ENCODE measurements at places on chromosomes 5 and 9.

DNA sequence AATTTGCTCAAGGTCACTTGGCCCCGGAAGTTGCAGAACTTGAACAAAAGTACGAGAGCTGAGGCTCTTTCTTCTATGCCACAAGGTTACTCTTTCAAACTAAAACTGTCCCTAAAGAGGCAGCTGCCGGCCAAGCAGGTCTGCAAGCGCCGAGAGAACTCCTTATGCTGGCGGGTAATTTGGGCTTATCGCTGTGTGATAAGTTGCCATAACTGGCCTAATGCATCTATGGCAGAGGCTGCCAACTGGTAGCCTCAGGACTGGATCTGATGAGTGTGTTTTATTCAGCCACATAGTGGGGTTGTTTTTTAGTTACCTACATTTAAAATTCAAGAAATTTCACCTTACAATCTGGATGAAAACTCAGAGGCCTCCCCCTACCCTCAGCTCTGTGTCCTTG is 68.1 kb upstream of the SPOCK1 start:
- DNase-seq = no peak

DNA sequence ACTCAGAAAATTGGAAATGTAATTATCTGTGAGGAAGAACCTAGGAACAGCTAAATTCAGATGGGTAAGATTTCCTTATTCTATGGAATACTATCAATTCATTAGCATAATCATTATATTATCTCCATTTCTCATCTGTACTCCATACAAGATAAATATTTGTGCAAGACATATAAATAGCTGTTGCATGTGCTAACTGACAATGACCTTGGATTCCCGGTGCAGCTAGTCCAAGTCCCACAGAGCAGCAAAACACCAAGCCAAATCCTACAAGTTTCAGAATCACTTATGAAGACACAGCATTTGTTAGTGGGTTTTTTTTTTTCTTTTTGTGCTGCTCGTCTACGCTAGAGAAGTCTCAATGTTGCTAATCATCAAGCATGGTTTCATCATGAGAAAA is 64.8 kb downstream of the NUDT12 start:
- DNase-seq = no peak

GRCh38 chr9:93320591-93321219 is 130.8 kb upstream of the FAM120A start:
- no peak for DNase-seq

- no peak for DNase-seq
Measured at GRCh38 chr9:128390813-128391711, 19.9 kb downstream of the URM1 start.

DNA sequence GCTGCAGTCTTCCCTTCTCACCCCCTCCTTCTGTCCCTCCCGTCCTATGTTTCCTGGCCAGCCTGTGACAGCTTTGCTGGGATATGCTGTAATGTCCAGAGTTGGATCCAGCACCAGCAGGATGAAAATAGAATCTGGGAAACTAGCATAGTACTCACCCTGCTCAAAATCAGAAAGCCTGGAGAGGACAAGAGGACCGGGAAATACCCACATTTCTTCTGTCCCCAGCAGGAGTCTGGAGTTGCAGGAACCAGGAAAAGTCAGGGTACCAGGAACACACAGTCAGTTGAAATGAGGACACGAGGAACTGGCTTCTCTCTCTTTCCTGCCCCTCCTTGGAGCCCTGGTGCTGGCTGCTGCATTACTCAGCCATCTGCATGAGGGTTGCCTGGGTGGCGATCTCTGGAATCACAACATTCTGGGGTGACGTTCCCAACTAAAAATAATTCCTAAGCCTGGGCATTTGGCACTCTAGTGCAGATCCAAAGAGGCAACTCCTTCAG is 59.6 kb upstream of the NFIL3 start:
- DNase-seq = no peak

DNA sequence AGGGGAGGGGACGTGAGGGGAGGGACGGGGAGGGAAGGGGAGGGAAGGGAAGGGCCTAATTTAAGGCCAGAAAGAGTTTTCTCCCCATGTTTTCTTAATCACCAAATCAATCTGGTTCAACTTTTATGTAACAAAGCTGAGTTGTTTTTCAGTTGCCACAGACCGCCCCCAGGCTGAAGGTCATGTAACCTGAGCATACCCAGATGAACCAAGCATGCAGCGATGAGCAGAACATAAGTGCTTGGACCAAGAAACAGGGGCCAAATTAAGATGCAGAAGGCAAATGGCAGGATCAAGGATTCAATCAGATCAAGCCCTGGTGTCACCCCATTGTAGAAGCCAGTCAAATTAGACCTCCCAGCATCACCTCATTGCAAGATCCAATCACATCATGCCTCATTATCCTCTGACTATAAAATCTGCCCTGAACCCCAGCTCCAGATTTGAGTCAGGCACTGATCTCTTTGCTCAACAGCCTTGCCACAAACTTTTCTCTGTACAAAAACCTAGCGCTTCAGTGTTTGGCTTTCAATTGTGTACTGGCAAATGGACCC is 113.5 kb upstream of the TNPO1 start:
- peak; percentile 11 for DNase-seq

- no peak for DNase-seq
Measured at GRCh38 chr9:127578627-127578951, 33.5 kb upstream of the STXBP1 start.

DNA sequence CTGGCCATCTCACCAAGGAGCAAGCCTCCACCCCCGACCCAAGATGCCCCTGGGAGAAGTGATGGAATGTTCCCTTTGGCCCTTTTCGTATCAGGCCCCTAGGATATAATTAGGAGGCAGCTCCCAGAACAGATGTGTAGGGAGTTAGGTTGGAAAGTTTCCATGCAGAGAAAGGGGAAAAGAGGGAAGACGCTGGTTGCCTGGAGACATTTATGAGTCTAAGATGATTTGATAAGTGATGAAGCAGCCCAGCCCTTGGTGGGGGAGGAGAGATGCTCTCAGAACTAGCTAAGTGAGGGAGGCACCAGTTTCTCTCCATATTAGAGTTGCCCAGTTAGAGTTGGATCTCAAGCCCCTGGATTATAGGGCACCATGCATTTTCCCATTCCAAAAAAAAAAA is 137.5 kb downstream of the GNA14 start:
- DNase-seq = no peak

DNA sequence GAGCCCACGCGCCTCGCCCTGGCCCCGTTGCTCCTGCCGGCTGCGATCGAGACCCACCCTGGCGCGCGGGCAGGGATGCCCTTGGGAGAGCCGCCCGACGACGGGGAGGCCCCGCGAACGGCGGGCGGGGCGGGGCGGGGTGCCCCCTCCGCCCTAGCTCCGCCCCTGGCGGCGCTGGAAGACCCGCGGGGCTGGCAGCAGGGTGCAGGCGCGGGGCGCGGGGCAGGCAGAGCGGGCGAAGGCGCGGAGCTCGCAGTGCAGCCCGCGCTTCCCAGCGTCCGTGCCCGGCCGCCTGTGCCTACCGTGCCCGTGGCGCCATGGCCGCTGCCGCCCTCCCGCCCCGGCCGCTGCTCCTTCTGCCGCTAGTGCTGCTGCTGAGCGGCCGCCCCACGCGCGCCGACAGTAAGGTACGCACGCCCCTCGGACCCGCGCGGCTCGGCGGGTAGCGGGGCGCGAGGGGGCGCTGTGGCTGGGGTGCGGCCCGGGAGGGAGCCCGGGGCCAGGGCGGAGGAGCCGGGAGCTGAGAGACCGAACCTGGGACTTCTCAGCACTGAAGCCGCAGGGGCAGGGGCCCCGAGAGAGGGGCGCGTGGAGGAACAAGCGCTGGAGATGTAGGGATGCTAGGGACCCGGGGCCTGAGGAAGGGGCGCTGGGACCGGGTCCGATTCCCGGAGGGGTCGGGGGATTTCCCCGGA is at the start of gene OLFML2A:
Gene OLFML2A (plus strand): TSS at position 180 of the 695 bp plus-strand sequence. CDS start 138 bp downstream, at position 318.
- DNase-seq = peak; percentile 74

DNA sequence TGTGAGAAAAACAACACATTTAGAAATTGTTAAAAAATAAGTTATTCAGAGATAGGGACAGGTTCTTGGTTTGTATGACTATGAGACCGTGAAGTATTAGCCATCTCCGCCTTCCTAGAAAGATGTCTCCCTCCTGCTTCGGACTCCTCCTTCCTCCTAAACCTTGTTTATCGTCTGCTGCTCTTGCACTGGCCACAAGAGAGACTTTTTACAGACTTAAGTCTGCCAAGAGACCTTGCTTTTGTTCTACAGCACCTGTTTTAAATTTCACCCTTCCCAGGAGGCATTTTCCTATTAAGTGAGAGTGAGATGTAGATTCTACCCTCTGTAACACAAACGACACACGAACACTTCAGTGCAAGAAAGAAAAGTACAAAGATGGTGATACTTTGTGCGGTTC is 274.6 kb downstream of the ARHGEF28 start:
- DNase-seq = no peak

DNA sequence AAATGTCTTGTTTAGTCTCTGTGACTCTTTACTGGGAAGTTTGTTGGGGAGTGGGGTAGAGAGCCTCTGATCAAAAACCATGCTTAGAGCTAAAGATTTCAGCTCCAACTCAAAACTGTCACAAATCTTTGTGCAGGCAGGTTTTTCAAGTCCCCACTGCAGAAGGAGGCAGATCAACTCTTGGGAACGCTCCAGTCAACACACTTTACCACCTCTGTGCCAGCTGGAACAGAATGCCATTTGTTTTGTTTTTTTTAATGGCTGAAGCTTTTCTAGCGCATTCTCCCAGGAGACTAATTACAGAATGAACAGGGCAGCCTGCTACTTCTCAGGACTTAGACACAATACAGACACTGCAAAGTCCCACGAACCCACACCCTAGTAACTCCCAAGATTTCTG is 17.9 kb upstream of the LHX6 start:
- no peak for DNase-seq

GRCh38 chr9:92406477-92406876 is 2.1 kb upstream of the OGN start:
- no peak for DNase-seq

Data from nephron progenitor cell (in vitro differentiated cells).